Fibroblast of skin of abdomen (primary cell): ENCODE measurements at places on chromosomes 5 and 9.

GRCh38 chr5:78632467-78632866 is 16.1 kb downstream of the LHFPL2 start:
- DNase-seq: no peak

GRCh38 chr5:36623832-36624231 is 17.4 kb downstream of the SLC1A3 start:
- DNase-seq: no peak

DNA sequence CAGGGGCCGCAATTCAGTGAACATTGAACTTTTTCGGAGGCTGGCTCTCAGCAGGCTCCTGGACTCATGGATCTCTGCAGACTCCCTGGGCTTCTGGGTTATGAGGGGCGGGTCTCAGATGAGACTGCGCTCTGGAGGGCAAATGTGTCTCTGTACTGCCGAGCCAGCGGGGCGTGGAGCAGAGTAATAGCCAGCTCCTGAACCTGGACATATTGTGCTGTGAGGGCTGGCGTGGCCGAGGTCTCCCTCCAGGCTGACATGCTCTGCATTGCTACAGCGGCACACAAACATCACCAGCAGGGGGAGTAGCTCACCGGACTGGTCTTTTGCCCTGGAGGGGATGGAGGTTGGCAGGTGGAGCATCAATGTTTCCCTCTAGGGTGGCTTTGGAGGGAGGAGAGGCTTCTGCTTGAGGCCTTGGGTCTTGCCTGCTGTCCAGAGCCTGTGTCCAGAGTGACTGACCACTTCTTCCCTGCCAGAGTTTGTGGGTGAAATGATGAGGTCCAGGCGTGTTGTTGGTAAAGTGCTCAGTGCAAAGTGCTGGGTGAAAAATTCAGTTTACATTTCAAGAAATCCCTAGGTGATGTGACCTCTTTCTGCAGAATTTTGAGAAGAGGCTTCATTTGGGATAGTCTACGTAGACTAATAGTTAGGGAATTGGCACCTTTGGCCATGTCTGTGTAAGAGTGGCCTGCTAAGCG is 10.9 kb upstream of the GADD45G start:
- peak; percentile 12 for DNase-seq

- DNase-seq: peak; percentile 56
These were observed 58.3 kb downstream of the MTX3 start for GRCh38 chr5:79932510-79933504.

GRCh38 chr5:75603371-75603770 is 7.9 kb upstream of the ANKDD1B start:
- peak; percentile 79 for DNase-seq

GRCh38 chr5:10540036-10540544 is 23.8 kb upstream of the ANKRD33B start:
- no peak for DNase-seq

DNA sequence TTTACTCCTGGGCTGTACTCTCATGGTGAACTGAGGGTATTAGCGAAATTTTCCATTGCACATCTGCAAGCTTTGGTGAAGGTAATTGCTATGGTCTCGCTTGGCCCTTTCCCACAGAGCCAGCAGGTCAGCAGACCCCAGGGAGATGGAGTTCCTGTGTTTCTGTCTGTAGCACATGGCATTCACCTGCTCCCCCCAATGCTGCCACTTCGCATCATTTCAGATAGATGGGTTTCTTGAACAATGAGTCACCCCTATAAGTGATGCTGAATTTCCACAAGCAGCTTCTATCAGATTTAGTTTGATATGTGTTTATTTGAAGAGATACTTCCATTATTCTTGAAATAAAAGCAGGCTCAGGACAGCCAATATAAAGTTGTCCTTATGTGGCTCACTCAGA is 117.8 kb downstream of the ERCC6L2 start:
- DNase-seq: no peak

DNA sequence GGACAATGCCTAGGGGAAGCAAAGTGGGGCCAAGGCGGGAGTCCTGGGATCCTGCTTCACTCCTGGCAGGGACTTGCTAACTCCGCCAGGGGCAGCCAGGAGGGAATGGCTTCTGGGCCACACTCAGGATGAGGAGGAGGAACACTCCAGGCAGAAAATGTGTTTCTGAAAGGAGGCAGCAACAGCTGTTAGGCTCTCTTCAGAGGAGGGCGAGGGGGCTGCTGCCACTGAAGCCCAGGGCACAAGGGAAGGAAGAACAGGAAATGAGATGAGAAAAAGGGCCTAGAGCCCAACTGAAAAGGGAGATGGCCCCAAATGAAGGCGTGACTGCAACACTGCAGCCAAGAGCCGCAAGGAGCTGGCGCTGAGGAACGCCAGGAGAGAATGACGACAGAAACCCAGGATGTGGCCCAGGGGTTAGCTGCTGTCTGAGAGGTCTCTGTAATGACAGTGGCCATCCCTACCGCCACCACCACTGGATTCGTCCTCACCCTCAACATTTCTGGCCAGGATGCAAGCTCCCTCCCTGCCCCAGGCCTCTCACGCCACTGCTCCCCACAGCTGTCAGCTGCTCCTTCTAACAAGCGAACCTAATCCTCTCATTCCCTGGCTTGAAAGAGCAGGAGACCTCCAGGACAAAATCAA is 15.8 kb downstream of the PSMB7 start:
- DNase-seq: no peak

- DNase-seq: no peak
These were observed 286 bp upstream of the ZNF483 start for GRCh38 chr9:111524731-111525055.

GRCh38 chr5:39503155-39503554 is 78.4 kb upstream of the DAB2 start:
- DNase-seq: peak; percentile 51

DNA sequence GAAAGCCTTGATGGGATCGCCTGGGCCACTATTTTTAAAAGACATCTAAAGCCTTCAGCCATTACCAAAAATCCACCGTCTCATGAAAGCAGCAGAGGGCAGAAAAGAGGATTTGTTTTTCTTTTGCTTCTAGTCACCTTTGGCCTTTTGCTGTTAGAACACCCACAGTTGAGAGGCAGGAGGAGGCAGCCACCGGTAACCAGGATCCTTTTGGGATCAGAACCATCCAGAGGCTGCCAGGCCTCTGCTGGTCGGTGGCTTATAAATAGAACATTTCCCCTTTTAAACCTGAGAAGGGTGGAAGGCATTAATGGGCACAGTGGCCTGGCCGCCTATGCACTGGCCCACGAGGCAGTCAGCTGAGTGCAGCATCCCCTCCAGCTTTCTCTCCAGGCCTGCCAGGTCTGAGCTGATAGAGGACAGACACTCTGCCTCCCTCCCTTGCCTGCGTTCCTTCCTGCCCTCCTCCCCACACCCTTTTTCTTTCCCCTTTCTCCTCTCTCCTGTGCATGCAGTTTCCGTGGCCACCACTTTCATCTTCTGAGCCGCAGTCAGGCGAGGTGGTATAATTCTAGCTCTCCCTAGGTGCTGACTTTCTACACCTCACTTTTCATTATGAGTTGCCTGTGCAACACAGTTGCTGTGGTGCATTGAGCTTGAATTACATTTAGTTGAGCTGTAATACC is 253.4 kb downstream of the ARHGAP26 start:
- no peak for DNase-seq

DNA sequence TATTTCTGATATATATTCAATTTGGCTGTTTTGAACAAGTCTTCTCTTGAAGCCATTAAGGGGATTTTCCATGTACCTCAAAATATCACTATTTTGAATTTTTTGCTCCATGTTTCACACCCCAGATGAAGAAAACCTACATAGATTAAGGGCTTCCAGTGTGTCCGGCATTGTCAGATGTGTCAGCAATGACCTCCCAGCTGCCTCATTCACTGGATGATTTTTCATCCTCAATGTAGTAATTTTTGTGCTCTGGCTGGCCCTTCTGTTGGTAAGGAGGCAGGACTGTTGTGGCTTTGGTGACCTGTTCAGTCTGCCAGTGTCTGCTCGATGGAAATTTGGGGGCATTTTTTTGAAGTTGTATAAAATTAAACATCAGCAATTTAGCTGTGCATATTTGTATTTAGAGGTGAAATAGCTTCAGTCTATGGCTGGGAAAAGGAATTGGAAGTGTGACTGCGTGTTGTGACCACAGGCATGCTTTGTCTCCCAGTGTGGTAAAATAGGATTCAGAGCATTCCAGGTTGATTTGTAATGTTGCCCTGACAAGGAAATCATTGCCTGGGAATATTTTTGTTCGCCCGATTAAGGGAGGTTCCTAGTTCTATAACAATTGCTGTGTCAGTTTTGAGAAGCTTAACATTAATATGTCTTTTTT is 312.4 kb downstream of the ARHGEF28 start:
- peak; percentile 96 for DNase-seq

- DNase-seq: no peak
These were observed 3.6 kb downstream of the TMEM252 start for GRCh38 chr9:68536876-68537615.

- DNase-seq: no peak
These were observed 453.8 kb downstream of the TAF11L14 start for GRCh38 chr5:18088020-18088579.
